ENCODE measurements at places on chromosomes 16 and 17.

GRCh38 chr16:59878999-59879398 lies 1144.9 kb upstream of the GOT2 start:
- DNase-seq: no peak

- DNase-seq: no peak
These were observed at the start of gene TGFB1I1 for GRCh38 chr16:31471875-31472708. Gene TGFB1I1 (plus strand): TSS chr16:31472152. CDS start chr16:31472189, 37 bp downstream.

- DNase-seq: no peak
These were observed 5.2 kb upstream of the DLX4 start for GRCh38 chr17:49963626-49964302.

- no peak for DNase-seq
These were observed 751 bp downstream of the DCAF7 start for GRCh38 chr17:63550817-63551639.

DNA sequence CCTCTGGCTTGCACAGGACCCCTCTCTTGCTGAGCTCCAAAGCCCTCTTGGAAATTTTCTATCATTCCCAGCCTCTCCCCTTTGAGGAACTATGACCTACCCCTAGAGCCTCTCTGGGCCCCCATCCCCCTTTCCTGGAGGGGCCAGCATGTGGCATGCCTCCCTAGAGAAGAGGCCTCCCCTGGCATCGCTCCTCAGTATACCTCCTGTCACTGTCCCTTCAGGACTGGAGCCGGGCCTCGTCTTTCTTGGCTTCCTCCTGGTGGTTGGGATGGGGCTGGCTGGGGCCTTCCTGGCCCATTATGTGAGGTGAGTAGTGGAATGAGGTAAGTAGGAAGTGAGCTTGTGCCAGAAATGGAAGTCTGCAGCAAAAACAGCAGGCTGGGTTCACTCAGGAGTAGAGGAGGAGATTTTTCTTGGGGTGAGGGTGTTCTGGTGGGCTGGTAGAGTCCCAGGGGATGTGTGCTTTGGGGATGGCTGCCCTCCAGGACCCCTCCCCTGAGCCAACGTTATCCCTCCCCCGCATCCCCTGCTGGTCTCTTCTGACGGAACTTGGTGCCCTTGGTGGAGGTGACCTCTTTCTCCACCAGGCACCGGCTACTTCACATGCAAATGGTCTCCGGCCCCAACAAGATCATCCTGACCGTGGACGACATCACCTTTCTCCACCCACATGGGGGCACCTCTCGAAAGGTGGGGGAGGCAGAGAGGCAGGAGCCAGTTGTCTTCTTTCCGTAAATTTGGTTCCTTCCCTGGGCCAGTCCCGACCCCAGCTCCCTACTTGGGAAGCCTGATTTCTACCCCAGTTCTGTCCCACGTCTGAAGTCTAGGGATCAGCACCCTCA lies 4.6 kb downstream of the GUCY2D start:
- DNase-seq: no peak

- no peak for DNase-seq
These were observed 346.4 kb upstream of the CDH5 start for GRCh38 chr16:66020046-66020445.

- DNase-seq: no peak
These were observed 116.3 kb downstream of the AMFR start for GRCh38 chr16:56309008-56309407.

GRCh38 chr16:57049678-57050077 lies 42.7 kb upstream of the CPNE2 start:
- no peak for DNase-seq

DNA sequence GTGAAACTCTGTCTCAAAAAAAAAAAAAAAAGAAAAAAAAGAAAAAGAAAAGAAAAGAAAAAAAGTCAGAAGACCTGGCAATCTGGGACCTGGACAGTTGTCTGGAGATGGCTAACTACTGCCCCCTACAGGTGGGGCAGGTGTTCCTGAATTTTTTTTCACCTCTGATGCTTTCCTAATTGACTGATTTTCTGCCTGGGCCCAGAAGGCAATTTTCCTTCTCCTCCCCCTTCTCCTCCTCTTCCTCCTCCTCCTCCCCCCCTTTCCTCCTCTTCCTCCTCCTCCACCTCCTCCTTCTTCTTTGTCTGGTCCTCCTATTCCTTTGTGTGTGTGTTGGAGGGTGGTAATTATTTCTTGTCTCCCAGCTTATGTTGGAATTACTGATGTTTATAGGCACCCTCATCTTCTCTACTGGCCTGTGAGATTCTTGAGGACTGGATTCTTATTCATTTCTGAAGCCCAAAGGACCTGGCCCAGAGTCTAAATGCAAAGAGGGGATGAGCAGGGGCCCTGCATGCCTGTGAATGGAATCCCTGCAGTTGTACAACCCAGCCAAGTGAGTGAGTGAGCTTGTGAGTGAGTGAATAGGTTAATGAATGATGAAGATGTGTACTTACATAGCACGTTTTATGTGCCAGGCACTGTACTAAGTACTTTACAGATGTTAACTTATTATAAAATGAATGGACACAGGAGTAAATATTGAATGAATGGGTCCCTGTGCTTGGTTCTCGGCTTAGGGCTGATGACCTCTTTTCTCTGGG lies 26.9 kb downstream of the IRX5 start:
- DNase-seq: no peak

DNA sequence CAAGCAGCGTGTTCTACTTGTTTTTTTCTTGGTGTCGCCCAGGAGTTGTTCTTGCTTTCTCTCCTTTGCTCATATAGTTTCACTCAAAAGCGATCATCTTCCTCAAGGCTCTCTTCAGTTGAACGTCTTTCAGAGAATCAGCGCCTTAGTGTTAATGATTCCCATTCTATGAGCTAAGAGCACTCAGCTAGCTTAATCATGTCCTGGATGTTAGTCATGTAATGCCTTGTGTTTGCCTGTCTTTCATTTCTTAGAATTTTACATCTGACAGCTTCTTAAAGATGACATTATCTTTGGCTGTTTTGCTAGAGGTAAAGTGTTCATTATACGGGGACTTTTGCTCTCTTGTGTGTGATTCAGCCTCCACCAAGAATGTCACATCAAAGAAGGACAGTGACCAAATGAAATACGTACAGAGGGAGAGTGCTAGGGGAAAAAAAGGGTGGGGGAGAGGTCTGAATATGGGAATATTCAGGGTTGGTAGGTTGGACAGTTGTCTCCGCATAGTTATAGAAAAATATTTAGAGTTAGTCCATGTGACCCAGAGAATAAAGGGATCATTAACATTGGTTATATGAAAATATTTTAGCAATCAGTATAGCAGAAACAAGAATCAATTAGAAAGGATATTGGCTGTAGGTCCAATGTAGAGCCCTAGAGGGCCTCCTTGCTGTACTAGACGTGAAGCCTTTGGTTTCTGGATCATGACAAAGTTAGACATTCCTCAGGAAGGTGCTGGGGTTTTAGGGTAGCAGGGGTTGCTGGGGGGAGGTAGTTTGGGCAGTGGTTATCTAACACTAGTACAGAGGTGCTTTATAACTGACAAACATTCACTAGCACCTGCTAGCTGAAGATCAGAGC lies 31.9 kb upstream of the ANKFN1 start:
- DNase-seq: no peak

DNA sequence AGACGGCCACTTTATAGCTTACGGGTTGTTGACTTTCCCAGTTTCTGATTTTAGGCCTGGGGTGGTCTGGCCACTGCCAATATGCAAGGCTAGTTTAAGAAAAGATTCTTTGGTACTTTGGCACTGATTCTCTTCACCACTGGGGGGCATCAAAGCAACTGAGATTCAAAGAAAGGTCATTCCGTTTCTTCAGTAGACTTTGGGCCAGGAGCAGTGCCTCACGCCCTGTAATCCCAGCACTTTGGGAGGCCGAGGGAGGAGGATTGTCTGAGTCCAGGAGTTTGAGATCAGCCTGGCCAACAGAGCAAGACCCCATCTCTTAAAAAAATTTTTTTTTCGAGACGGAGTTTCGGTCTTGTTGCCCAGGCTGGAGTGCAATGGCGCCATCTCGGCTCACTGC lies 53.0 kb downstream of the RPA1 start:
- DNase-seq: no peak

DNA sequence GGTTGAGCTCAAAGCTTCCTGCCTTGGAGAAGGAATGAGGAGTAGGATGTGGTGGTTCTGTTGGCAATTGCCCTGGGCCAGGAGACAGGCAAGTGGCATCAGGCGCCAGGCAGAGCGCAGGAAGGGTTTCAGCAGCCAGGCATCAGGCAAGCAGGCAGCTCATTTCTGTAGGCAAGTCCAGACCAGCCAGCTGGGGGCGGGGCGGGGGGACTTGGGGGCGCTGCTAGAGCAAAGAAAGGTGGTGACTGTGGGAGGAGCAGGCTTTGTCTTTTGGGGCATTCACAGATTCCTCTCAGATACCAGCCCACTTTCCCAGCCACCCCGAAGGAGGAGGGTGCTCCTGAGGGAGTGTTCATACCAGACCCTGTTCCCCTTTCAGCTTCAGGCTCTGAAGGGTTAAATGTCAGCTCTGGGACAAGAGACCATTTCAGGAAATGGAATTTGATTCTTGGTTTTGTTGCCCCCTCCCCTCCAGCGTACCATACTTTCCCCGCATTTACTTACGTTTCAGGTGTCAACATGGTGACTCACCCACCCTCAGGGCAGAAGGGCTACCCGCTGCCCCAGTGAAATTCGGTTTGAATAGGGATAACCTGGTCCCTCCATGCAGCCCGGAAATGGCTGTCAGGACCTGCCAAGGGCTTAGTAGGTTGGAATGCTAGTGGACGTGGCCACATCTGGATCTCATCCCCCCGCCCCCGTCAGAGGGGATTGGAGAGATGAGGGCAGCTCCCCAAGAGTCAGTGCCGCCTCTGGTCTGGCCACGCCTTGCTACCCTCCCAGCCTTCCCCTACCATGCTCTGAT lies 13.2 kb downstream of the NGFR start:
- DNase-seq: no peak

DNA sequence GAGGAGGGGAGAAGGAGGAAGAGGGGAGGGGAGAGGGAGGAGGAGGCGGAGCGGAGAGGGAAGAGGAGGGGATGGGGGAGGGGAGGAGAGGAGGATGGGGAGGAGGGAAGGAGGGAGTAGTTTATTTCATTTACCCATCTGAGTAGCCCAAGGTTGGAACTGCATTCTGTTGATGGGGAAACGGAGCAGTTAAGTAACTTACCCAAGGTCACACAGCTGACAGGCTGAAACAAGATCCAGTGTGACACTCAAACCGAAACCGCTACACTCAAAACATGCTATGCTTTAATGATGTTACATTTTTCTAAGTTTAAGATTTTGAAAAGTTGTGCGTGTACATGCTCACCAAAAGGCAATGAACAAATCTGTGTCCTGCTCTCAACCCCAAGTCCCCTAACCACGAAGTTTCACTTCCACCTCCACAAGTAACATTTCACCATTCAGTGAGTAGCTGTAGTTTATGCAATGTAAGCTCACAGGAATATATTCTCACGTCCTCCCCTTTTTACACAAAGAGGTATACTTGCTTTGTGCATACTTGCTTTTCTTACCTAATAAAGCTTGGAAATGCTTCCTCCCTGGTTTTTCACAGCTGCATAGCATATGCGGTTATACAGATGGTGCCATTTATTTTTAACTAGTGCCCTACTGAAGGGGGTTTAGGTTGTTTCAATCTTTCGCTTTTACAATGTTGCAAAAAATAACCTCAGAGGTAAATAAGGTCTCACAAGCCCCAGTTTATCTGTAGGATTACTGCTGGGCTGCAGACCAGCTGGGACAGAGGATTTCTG lies 275.3 kb downstream of the PARN start:
- peak; percentile 29 for DNase-seq

GRCh38 chr16:1834096-1834495 lies 7.1 kb downstream of the FAHD1 start:
- DNase-seq: no peak

DNA sequence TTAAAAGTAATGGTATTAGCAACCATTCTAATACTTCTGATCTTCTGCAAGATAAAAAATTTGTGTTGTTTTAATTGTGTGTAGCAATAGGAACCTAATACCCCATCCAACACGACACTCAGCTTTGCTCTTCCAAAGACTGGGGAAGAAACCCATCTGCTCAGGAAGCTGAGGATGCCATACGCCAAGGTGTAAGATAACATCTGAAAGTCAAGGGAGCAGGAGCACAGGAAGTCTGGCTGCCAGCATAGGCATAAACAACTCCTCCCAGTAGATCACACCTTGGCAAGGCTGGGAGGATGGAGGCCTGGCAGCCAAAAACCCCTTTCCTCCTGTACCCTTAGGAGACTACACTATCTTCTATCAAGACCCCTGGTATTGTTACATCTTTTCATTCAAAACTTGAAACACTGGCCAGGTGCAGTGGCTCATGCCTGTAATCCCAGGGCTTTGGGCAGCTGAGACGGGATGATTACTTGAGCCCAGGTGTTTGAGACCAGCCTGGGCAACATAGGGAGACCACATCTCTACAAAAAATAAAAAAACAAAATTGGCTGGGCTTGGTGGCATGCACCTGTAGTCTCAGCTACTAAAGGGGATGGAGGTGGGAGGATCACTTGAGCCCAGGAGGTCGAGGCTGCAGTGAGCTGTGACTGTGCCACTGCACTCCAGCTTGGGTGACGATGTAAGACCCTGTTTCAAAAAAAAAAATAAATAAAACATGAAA lies 5.7 kb upstream of the SPHK1 start:
- DNase-seq: no peak

DNA sequence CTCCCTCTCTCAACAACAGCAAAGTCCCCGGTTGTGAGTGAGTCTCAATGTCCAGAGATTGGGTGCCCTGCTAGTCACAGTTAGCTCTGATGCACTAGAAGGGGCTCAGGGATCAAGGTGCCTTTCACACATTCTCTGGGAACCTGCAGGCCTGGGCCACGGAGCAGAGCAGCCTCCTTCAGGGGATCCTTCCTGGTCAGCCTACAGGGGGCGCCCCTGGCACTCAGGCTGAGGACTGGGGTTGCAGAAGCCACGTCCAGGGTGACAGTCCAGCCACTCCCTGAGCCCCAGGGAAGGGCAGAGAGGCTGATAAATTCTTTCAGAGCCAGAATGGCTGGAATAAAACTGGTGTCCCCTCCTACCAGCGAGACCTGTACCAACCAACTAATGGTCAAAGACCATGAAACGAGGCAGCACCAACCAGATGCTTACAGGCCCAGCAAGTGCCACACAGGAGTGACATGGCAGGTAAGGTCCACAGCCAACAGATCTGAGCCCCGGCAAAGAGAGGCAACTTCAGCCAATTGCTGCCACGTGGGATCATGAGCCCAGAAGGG lies 43.5 kb downstream of the ST3GAL2 start:
- DNase-seq: peak; percentile 31

GRCh38 chr17:15650741-15651582 lies 31.5 kb upstream of the FBXW10B start:
- DNase-seq: no peak

- DNase-seq: no peak
These were observed 148.6 kb downstream of the KIF2B start for GRCh38 chr17:53971361-53971760.

DNA sequence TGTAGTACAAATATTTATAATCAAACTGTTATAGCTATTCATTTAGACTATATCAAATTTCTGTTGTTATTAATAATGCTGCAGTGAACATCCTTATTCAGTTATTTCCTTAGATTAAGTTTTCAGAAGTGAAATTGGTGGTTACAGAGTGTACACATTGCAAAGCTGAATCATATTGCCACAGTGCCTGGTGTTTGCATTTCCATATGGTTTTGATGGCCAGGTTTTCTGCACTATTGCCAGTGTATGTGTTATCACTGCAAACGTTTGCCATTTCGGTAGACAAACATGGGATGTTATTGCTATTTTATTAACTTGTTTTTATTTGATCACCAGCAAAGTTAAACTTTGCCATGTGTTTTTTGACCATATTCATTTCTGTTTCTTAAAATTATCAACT lies 259.4 kb downstream of the CDH13 start:
- DNase-seq: no peak
